ENCODE measurements at places on chromosomes 5 and 9. TPM values are rescaled to one million over a fixed set of nuclear protein-coding genes. Genes with fewer than 3 reads are reported as not detected.

Gene LCN9
- total RNA-seq, result 0.72 TPM

GRCh38 chr5:127571314-127572131 is 54.1 kb downstream of the PRRC1 start:
- no peaks in the 10 kb centered on the region for H3K4me1 ChIP-seq
- H3K27ac ChIP-seq, result no peak overlapping the region
- H3K27me3 ChIP-seq, result no peaks in the 10 kb centered on the region
- H3K4me3 ChIP-seq, result no peak overlapping the region

GRCh38 chr5:107855171-107855570 is 184.4 kb upstream of the EFNA5 start:
- H3K27me3 ChIP-seq, result no peaks in the 10 kb centered on the region
- no peak overlapping the region for H3K4me3 ChIP-seq
- no peak for DNase-seq
- no peak overlapping the region for H3K27ac ChIP-seq
- no peaks in the 10 kb centered on the region for H3K36me3 ChIP-seq

- no peaks in the 10 kb centered on the region for H3K27me3 ChIP-seq
- no peak for DNase-seq
- peaks cover 6% of the 10 kb centered on the region for H3K36me3 ChIP-seq
- no peak overlapping the region for H3K4me3 ChIP-seq
These were observed 14.4 kb upstream of the ZNF782 start for GRCh38 chr9:96868709-96869108.

GRCh38 chr5:130488252-130488651 is 584.0 kb downstream of the CHSY3 start:
- no peaks in the 10 kb centered on the region for H3K4me1 ChIP-seq
- no peak overlapping the region for H3K4me3 ChIP-seq
- no peaks in the 10 kb centered on the region for H3K27me3 ChIP-seq
- no peaks in the 10 kb centered on the region for H3K36me3 ChIP-seq

GRCh38 chr5:160185626-160186360 is 43.5 kb upstream of the FABP6 start:
- H3K27me3 ChIP-seq, result no peaks in the 10 kb centered on the region
- H3K4me3 ChIP-seq, result no peak overlapping the region
- DNase-seq, result no peak
- no peak overlapping the region for H3K27ac ChIP-seq

DNA sequence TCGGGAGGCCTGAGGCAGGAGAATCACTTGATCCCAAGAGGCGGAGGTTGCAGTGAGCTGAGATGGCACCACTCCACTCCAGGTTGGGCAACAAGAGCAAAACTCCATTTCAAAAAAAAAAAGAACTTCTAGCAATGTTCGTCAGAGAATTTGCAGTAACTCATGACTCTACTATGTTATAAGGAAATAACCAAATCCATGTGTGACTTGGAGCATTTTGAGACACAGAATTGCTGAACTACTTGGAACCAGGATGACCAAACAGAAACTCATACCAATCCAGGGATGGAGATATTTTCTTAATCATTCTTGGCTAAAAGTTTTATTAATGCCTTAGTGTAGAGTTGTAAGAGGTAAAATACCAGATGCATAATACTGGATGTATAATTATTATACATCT is 99.9 kb upstream of the BNC2 start:
- peaks cover 4% of the 10 kb centered on the region for H3K36me3 ChIP-seq
- DNase-seq, result no peak
- no peak overlapping the region for H3K4me3 ChIP-seq
- H3K27me3 ChIP-seq, result no peaks in the 10 kb centered on the region
- H3K27ac ChIP-seq, result no peak overlapping the region

DNA sequence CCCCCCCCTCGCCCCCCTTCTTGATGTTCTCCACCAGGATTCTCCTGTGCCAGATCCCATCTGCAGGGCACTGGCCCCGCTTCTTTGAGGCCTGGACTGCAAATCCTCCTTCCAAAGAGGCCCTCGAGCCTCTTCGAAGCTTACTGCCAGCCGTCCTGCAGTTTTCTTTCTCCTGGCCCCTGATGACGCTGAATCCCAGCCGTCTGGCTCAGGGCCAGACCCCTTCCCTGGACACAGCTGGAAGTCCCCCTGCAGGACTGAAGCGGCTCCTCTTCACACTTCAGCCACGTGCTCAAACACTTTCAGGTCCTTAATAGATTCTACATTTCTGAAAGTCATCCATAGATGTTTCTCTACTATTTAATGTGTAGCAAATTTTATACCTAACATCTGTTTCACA is 121.5 kb downstream of the EHMT1 start:
- H3K4me1 ChIP-seq, result no peaks in the 10 kb centered on the region
- H3K27me3 ChIP-seq, result no peaks in the 10 kb centered on the region
- no peak overlapping the region for H3K27ac ChIP-seq

- H3K27me3 ChIP-seq, result no peaks in the 10 kb centered on the region
- peaks cover 7% of the 10 kb centered on the region for H3K4me1 ChIP-seq
- no peak overlapping the region for H3K4me3 ChIP-seq
These were observed 56.4 kb downstream of the PFDN1 start for GRCh38 chr5:140246378-140247122.

GRCh38 chr9:23081377-23081776 is 634.8 kb downstream of the DMRTA1 start:
- no peak overlapping the region for H3K27ac ChIP-seq
- H3K4me1 ChIP-seq, result no peaks in the 10 kb centered on the region
- H3K27me3 ChIP-seq, result no peaks in the 10 kb centered on the region
- H3K36me3 ChIP-seq, result peaks cover 26% of the 10 kb centered on the region

Measured in H9 (cell line).